NCI-H1694 treated with DMSO at 0.1 percent for 48 hours (cell line): ENCODE measurements at places on chromosomes 1 and 21.

DNA sequence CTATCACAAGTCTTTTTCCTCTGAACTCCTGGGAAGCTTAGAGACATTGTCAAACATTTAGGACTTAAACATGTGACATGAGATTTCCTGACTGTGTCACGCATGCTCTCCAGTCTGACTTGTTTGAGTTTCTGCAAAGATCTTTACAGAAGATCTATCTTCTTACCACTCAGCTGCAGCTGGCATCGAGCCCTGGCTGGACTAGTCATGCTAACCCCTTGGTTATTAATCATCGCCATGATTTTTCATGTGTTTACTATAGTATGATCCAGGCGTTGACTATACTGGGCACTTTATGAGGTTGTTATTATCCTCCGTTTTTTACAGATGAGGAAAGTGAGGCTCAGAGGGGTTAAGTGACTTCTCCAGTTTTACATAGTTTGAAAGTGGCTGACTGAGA is 18.1 kb upstream of the IRF2BP2 start:
- no peak for DNase-seq

DNA sequence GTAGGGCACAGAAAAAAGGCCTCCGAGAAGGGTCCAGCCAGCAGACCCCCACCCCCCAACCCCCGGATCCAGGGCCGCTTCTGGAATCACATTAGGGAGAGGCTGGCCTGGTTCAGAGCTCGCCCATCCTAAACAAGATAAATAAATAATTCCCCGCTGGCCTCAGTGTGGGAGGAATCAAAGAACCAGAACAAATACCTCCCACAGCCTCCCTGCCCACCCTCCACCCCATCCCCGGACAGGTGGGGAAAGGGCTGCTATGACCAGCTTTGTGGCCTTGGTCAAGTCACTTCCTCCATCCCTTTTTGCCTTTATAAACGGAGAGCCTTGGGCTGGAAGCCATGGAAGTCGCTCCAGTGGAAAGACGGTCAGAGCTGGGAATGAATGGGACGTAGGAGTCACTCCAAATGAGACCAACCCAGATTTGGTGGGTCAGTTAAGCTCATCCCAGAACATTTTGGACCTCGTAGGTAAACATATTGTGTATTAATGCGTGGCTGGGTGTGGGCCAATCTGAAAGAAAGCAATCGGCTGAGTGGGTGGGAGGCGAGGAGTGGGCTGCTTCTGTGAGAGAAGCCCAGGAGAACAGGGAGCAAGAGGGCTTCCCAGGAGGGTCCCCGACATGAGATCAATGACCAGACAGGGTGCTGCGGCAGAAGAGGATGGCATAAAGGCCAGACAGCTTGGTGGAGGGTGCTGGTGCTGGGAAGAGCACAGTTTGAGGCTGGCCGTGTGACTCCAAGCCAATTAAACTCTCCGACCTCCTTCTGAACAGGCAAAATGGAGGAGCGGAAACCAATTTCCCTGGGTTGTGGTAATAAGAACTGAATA is 63.3 kb downstream of the MEF2D start:
- DNase-seq: no peak

DNA sequence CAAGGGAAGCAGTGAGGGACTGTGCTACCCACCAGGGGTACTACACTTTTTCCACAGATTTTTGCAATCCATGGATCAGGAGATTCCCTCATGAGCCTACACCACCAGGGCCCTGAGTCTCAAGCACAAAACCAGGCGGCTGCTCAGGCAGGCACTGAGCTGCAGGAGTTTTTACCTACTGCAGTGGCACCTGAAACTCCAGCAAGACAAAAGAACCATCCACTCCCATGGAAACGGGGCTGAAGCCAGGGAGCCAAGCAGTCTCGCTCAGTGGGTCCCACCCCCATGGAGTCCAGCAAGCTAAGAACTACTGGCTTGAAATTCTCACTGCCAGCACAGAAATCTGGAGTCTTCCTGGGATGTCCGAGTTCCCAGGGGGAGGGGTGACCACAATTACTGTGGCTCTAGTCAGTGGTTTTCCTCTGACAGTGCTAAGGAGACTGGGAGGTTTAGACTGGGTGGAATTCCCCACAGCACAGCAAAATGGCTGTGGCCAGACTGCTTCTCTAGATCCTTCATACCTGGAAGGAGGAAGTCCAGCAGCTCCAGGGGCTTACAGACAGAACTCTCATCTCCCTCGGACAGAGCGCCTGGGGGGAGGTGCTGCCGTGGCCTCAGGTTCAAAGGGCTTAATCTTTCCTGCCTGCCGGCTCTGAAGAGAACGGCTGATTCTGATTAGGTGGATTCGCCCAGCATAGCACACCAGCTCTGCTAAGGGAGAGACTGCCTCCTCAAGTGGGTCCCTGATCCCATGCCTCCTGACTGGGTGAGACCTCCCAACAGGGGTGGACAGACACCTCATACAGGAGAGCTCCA is 437.8 kb downstream of the LTN1 start:
- no peak for DNase-seq

- peak; percentile 31 for DNase-seq
Observed at GRCh38 chr1:75233302-75233929, 99.2 kb downstream of the LHX8 start.

- DNase-seq: no peak
Observed at GRCh38 chr1:116266864-116267212, 106.2 kb upstream of the ATP1A1 start.

DNA sequence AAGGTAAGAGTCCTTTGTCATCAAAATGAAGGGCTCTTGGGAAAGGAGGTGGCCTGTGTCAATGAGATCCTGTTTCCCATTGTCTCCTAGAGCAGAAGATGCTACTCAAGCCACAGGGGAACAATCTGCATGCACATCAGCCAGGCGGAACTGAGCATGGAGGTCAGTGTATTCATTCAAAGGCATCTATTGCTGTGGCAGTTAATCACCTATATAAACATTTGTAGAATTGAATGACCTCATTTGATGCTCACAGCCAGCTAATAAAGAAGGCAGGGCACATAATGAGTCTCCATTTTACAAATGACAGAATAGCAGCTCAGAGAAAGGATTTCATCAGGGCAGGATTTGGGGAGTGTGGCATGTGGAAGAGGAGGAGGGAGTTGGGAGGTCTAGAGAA is 5.7 kb upstream of the FYB2 start:
- DNase-seq: no peak
